Karpas-422 (cell line): ENCODE measurements at places on chromosomes 16 and 17.

GRCh38 chr16:20327444-20328041 lies at the start of gene GP2:
Gene GP2 (minus strand): TSS chr16:20327513. CDS start chr16:20326431, 1,082 bp downstream.
- H3K27me3 ChIP-seq = no peaks in the 10 kb centered on the region
- H3K4me3 ChIP-seq = no peak within 1 kb of the TSS
- no peaks in the 10 kb centered on the region for H3K36me3 ChIP-seq
- no peak for DNase-seq
- H3K27ac ChIP-seq = no peak within 1 kb of the TSS

GRCh38 chr16:1211451-1212268 lies 13.4 kb downstream of the TPSG1 start:
- no peaks in the 10 kb centered on the region for H3K27me3 ChIP-seq
- no peak overlapping the region for H3K27ac ChIP-seq
- H3K36me3 ChIP-seq = no peaks in the 10 kb centered on the region
- H3K4me3 ChIP-seq = no peak overlapping the region
- no peaks in the 10 kb centered on the region for H3K4me1 ChIP-seq
- DNase-seq = no peak

DNA sequence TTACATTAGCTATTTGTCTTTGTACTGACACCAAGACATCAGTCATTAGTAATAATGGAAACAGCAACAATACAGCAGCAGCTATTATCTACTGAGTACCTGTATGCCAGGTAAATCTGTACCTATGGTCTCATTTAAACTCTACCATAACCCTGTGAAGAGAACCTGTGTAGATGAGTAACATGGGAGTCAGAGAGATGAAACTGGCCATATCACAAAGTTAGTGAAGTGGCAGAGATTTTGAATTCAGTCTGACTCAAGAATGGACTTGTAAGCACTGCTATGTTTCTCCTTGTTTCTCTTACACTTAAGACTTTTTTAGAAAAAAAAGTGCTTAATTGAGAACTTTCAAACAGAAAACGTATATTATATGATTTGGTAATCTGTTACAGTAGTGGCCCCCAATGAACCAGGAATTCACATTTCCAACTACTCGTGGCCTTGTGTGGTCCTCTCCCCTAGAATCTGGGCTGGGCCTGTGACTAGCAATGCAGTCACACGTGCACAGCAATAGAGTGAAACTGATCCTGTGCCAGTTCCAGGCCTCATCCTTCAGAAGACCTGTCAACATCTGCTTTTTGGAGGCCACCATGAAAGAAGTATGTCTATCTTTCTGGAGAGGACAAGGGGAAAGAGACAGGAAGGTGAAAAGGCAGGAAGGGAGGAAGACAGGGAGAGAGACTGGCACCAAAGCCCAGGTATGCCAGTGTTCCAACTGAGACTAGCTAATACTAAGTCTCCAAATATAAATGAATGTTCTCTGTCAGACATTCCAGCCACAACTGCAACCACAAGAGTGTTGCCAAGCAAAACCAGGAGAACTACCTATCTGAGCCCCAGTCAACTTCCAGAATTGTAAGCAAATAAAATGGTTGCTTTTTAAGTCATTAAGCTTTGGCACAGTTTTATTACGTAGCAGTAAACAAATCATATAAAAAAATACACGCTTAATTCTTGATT lies 12.0 kb downstream of the CRLF3 start:
- H3K4me1 ChIP-seq = peaks cover 31% of the 10 kb centered on the region
- no peaks in the 10 kb centered on the region for H3K27me3 ChIP-seq
- no peak for DNase-seq

DNA sequence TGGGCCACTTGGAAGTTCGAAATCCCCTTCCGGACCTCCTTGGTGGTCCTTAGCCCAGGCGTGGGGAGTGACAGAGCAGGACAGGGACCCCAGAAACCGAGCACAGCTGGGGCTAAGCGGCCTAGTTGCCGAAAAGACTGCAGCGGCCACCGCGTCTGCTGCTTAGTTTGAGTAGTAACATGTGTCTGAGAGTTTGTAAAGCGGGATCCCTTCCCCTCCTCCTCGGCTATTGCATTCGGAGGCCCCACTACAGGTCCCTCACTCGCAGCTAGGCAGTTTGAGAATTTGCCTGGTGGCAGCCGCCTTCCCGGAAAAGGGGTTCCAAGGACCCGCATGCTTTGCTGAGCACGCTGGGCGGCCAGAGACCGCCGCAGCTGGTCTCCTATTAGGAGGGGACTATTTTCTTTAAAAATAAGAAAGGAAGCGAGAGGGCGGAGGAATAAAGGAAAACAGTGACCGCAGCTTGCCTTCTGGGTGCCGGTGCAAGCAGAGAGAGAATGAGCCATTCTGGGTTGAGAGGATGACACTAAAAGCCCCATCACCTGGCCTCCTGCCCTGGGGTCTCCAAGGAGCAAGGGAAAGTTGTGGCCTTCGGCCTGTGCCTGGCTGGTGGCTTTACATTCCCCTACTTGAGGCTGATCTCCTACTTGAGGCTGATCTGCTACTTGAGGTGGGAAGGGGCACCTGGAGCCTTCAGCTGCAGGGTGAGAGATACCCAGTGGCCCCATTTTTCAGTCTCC lies 1.1 kb upstream of the HOXB5 start:
- H3K4me3 ChIP-seq = no peak overlapping the region
- DNase-seq = no peak
- no peaks in the 10 kb centered on the region for H3K4me1 ChIP-seq
- no peak overlapping the region for H3K27ac ChIP-seq
- no peaks in the 10 kb centered on the region for H3K27me3 ChIP-seq
- H3K36me3 ChIP-seq = no peaks in the 10 kb centered on the region

DNA sequence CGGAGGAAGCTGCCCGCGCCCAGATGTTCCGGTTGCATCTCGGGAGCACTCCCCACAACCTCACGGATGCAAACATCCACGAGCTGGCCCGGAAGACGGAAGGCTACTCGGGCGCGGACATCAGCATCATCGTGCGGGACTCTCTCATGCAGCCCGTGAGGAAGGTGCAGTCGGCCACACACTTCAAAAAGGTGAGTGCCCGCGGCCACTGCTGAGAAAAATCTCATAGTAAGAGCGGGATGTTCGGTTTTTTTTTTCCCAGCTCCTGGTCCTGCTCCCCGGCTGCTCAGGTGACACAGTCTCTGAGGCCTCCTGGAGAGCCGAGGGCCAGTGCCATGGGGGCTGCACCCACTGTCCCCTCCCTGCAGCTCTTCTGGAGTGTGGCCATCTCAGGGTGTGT lies 9.3 kb downstream of the PDF start:
- H3K36me3 ChIP-seq = peaks cover 27% of the 10 kb centered on the region
- no peak overlapping the region for H3K4me3 ChIP-seq
- H3K27me3 ChIP-seq = no peaks in the 10 kb centered on the region
- no peak overlapping the region for H3K27ac ChIP-seq

DNA sequence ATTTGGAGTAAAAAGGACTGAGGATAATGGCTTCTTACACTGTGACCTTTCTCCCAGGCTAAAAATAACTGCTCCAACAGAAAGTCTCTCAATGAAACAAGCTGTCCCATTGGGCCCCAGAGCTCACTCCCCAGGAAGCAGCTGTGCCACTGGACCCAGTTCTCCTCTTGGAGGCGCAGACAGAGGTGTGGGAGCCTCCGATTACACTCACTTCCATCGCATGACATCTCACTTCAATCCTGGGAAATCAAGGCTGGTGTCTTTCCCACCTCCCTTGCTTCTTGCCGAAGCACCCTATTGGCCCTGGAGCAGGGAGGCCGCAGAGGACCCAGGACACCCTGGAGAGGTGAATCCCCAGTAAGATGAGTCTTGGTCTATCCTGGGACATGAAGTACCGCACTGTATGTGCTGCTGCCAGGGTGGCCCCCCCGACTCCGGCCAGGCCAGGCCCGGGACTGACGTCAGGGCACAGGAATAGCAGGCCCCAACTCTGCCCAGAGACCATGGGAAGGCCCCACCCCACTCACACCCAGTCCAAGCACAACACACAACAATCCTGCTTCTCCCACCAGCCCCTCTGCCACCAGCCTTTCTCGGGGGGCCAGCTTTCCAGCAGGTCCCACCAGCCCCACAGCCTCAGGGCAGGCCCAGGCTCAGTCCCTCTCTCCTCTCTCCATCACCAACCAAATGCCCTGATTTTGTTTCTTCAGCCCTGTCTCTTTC lies 29.5 kb downstream of the SRL start:
- H3K36me3 ChIP-seq = no peaks in the 10 kb centered on the region
- H3K27me3 ChIP-seq = no peaks in the 10 kb centered on the region
- H3K27ac ChIP-seq = no peak overlapping the region

DNA sequence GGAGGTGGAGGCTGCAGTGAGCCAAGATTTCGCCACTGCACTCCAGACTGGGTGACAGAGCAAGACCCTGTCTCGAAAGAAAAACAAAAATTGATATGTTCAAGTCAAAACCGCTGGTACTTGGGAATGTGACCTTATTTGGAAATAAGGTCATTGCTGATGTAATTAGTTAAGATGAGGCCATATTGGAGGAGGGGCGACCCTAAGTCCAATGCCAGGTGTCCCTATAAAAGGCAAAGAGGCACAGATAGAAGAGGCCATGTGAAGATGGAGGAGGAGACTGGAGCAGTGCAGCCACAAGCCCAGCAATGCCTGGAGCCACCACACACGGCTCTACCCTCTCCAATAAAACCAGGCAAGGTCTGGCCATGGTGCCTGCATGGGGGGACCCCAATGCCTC lies 50.8 kb upstream of the JPH3 start:
- no peak overlapping the region for H3K4me3 ChIP-seq
- H3K27ac ChIP-seq = no peak overlapping the region
- H3K4me1 ChIP-seq = no peaks in the 10 kb centered on the region

DNA sequence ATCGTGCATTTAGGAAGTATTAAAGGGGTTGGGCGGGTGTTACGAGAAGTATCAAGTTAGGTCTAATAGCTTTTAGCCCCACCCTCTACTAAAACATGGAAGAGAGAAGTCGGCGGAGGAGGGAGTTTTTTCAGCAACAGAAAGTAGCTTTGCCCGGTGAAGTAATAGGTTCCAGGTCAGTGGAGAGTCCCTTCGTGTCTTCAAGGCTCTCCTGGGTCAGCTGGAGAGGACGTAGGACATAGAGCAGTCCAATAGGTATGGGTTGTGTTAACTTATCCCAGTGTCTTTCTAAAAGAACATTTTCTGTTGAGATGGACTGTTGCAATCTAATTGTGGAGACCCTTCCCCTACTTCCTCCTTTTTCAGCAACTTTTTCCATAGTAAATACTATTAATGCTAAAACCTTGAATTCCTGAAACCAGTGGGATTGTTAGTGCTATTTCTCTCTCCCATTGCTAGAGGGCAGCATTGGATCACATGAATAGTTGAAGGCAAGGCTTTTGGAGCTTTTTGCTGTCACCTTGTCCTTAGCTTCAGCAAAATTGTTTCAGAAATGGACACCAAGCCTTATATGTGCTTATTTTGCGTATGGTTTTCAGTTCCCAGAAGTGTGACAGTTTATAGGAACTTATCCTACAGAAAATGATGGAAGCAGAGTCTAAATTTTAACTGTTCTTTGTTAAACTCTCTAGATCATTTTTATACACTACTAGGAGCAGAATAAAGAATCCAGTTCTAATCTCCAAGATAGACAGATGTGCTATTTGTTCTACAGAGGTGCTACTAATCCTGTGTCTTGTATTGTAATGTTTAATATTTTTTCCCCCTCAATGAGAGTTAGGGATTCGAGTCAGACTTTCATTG lies 38.4 kb downstream of the UTP18 start:
- H3K4me3 ChIP-seq = no peak overlapping the region
- H3K36me3 ChIP-seq = peaks cover 10% of the 10 kb centered on the region; the same call in 1 of the 2 replicates
- DNase-seq = peak; percentile 64

GRCh38 chr16:89042711-89043551 lies 50.7 kb upstream of the ACSF3 start:
- no peaks in the 10 kb centered on the region; the same call in 1 of the 2 replicates for H3K27me3 ChIP-seq
- H3K4me1 ChIP-seq = peaks cover 25% of the 10 kb centered on the region
- no peak overlapping the region for H3K27ac ChIP-seq
- no peak overlapping the region for H3K4me3 ChIP-seq
- DNase-seq = no peak

- H3K4me1 ChIP-seq = no peaks in the 10 kb centered on the region
- H3K4me3 ChIP-seq = no peak overlapping the region
- no peak for DNase-seq
- no peaks in the 10 kb centered on the region for H3K27me3 ChIP-seq
- no peaks in the 10 kb centered on the region for H3K36me3 ChIP-seq
These were observed 54.3 kb upstream of the JPH3 start for GRCh38 chr16:87548046-87548445.

GRCh38 chr16:50612849-50613198 lies 64.6 kb downstream of the NKD1 start:
- H3K4me1 ChIP-seq = no peaks in the 10 kb centered on the region
- H3K27me3 ChIP-seq = no peaks in the 10 kb centered on the region
- H3K4me3 ChIP-seq = no peak overlapping the region
- DNase-seq = no peak
- H3K36me3 ChIP-seq = no peaks in the 10 kb centered on the region
- no peak overlapping the region for H3K27ac ChIP-seq

DNA sequence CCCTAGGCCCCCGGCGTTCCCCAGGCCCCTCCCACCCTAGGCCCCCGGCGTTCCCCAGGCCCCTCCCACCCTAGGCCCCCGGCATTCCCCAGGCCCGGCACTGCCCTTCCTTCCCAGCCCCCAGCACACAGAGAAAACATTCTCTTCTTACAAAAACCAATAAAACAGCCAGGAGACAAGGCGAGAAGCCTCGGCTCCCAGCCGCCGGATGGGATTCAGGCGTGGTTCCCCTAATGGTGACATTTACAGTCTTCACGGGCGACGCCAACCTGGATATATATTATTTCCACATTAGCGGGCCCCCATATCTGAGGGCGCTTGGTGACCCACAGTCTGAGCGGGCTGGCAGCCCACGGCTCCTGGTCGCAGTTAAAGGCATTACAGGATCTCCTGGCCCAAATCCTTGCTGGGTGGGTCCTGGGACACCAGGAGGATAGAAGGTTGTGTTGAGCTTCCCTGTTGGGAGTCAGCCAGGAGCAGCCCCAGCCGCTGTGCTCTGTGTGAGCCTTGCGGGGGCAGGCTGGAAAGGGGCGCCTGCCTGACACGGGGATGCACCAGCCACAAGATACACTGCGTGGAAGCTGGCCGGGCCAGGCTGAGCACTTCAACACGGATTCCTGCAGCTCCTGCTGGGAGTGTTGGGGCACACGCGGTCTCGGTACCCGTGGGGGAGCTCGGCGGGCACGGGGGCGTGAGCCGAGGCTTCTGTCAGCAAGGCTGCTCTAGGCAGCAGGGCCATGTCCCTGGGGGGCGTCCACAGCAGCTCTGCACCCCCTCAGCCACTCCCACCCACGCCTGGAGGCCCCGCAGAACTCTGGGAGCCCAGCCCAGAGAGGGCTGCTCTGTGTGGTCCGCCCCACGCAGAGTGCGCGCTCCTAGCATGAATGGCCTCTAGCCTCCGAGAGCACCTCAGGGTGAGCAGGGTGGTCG lies 83.7 kb downstream of the LMF1 start:
- no peaks in the 10 kb centered on the region for H3K27me3 ChIP-seq
- H3K36me3 ChIP-seq = no peaks in the 10 kb centered on the region

GRCh38 chr16:11474617-11475291 lies 112.0 kb downstream of the LITAF start:
- H3K36me3 ChIP-seq = no peaks in the 10 kb centered on the region
- H3K4me1 ChIP-seq = peaks cover 12% of the 10 kb centered on the region
- H3K27me3 ChIP-seq = no peaks in the 10 kb centered on the region
- H3K27ac ChIP-seq = no peak overlapping the region
- DNase-seq = no peak
